ENCODE measurements at places on chromosomes 11 and 22.

DNA sequence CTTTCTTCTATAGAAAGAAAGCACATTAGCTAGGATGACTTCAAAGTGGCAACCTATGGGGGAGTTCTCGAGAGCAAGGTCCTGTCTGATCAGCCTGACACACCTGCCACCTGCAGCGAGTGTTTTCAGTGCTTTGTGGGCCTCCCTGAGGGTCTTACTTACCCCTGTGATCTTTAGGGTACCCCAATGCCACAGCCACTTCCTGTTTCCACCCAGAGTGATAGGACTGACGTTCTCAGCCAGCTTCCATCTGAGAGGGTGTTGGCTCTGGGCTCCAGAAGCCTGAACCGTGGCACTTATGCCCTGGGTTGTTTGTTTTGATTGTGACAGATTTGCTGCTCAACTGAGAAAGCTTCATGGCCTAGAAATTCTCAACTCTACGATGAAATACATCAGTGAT lies 21.7 kb upstream of the ANKK1 start:
- no peak for DNase-seq

DNA sequence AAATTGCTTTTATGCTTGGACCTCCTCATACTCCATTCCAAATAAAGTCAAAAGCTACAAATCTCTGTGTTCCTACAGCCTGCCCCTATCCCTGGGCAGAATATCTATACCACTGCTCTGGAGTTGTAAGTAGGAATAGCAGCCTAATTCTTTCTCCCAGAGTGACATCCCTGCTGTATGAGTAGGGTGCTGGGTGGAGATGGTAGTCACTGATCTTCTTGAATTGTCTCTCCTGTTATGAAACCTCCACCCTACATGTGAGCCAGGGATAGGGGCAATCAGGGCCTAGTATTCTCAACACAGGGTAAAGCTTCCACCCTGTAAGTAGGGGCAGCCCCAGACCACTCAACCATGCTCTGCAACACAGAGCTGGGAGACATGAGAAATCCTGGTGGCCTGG lies 19.8 kb downstream of the GALNT18 start:
- DNase-seq, result no peak

DNA sequence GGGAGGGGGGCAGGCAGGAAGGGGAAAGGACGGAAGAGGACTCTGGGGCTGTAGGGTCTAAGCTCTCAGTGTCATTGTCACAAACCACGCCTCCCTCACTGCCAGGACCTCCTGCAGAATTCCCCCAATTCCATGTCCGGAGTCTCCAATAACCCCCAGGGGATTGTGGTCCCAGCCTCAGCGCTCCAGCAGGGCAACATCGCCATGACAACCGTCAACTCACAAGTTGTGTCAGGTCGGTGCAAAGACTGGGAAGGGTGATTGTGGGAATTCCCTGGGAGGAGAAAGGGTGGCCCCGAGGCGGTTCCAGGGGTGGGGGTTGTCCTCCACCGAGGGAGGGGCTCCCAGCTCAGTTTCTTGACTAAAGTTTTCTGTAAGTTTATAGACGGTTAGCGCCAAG lies 86.0 kb downstream of the FEZ1 start:
- DNase-seq, result no peak

GRCh38 chr11:13921545-13921944 lies 41.0 kb upstream of the SPON1 start:
- DNase-seq, result no peak

GRCh38 chr22:33401291-33401690 lies 343.1 kb upstream of the SYN3 start:
- no peak for DNase-seq

DNA sequence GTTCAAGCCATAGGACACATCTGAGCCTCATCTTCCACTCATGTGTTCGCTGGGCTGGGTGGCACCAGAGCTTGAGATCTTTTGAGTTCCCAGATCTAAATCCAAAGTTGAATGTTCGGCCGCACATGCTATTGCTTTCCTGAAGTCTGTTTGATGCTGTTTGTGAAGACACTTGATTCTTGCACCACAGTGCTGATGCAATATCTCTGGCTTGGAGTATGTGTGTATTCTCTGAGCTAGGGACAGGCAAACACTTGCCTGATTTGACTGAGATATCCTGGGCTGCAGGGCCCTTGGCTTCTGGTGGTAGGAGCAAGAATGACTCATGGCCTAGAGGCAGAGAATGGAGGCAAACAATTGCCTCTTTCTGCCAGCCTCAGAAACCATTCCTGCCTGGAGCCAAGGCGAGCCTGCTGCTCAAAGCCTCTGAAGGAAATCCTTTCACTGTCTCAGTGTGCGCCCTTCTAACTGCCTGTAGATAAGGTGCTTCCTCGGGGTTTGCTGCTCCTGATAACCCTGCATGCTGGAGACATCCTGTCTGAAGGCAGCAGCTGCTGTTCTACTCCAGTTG lies 73.0 kb downstream of the CYB5R2 start:
- DNase-seq, result no peak

GRCh38 chr11:123330948-123331347 lies 99.1 kb upstream of the GRAMD1B start:
- no peak for DNase-seq

DNA sequence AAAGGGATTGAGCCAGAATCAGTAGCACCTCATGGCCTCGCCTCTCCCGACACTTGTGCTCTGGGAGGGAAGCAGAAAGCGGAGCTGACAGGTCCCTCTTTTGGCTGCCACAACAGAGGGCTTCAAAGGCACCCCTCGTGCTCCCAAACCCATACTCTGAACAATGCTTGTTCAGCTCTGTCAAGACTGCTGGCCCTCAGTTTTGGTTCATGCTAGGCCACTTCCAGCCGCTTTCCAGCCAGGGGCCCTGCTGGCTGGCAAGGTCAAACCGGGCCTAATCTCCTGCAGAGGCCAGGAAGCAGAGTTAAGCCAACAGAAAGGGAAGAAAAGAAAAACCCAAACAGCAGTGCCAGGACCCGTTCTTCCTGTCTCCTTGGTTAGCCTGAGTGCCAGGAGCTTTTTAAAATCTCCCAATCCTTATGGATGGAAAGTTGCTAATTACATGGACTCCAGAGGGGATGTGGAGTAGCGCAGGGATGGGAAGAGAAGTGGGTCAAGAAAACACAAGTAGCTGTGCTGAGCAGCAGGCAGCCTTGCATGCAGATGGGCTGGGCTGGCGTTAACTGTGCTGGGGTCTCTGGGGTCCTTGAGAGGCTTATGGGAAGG lies 150.6 kb downstream of the GRIK4 start:
- no peak for DNase-seq

GRCh38 chr11:22344081-22344480 lies 5.9 kb downstream of the SLC17A6 start:
- no peak for DNase-seq

DNA sequence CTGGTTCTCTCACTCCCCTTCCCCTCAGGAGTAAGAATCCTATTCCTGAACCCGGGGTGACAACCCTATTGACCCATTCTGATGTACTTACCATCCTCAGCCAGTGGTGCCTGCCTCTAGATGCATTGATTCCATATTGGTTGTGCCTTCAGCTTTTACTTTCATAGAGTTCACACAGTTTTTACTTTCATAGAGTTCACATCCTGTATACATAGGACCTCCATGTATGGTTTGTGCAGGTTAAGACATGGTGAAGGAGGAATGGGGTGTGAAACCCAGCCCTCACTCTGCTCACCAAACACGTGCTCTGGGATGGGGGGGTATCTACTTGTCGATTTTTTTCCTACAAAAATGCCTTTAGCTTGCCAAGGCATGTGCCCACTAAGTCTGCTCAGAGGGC lies 105.6 kb upstream of the TBCEL start:
- no peak for DNase-seq

DNA sequence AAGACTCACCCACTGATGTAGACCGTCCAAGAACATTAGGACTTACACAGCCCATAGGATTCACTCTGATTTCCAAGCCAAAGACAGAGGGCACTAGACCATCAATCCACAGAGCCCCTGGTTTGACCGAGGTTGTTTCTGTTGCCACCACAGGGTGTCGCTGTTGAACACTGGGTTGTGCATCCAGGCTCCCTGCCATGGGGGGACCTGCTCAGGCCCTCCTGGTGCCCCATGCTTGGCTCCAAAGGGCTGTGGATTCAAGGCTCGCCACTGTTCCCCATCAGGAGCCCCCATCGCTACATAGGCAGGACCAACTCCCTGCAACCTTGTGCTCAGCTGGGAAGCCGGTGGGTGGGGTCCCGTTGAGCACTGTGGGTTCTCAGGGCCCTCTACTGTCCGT lies 128.0 kb upstream of the ANO1 start:
- peak; percentile 82 for DNase-seq

DNA sequence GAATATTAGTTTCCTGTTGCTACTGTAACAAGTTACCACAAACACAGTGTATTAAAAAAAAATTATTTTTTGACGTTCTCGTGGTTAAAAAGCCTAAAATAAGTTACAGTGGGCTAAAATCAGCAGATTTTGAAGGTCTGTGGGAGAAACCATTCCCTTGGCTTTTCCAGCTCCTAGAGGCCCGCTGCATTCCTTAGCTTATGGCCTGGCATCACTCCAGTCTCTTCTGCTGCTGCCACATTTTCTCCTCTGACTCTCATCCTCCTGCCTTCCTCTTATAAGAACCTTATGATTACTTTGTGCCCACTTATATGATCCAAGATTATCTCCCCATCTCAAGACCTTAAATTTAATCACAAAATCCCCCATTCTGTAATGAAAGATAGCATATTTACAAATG lies 392.7 kb downstream of the GUCY1A2 start:
- no peak for DNase-seq

DNA sequence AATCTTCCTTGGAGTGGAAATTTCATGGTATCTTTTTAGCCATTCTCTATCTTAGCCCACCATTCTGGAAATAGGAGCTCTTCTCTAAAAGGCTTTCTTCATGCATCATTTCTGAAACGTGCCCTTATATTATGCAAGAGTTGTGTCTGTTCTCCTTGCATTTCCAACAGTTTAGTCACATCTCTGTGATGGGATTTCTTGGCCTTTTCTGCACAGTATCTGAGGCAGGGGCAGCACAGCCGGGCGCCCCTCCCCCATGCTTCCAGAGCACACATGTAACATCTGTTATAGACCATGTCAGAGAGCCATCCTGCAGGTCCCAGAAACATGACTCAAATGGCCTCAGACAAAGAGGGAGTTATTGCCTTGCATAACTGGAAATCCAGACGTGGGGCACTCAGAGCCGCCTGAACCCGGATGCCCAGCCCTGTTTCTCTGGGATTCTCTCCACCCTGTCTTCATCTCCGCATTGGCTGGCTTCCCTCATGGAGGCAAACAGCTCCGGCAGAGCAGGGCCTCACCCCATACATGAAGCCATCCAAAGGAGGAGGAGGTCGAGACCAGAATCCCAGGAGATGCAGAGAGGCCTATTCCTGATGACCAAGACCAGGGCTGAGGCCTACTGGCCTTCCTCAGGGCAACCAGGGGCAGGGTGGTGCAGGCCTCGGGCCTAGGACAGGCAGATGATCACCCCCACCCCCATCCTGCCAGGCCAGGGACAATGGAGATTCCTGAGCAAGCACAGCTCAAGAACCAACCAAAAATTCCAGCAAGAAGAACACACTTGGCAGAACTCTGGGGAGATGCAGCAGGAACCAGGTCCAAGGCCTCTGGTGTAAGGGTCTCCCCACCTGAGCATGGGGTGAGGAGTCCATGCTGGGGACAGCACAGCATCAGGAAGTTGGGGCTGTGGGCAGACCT lies 61.3 kb downstream of the IGLL5 start:
- no peak for DNase-seq

DNA sequence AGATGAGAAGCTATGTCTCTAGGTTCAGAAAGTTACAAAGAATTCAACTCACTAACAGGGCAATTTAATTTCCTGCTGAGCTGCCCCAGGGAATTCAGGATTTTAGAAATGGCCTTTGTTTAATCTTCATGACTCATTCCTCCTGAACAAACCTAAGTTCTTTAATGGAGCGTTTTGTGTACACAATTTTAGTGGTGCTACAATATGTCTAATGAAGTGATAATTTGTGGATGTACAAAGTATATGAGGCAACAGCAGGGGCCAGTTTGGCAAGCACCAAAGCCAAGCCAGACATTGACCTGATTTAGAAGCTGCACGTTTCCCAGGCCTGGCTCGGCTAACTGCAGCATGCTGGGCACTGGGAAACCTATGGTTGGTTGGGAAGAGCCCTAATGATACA lies 34.4 kb upstream of the HEPHL1 start:
- DNase-seq, result peak; percentile 18

GRCh38 chr11:2651054-2651617 lies 48.7 kb downstream of the KCNQ1OT1 start:
- no peak for DNase-seq

GRCh38 chr11:95195831-95196230 lies 35.2 kb downstream of the SESN3 start:
- no peak for DNase-seq

DNA sequence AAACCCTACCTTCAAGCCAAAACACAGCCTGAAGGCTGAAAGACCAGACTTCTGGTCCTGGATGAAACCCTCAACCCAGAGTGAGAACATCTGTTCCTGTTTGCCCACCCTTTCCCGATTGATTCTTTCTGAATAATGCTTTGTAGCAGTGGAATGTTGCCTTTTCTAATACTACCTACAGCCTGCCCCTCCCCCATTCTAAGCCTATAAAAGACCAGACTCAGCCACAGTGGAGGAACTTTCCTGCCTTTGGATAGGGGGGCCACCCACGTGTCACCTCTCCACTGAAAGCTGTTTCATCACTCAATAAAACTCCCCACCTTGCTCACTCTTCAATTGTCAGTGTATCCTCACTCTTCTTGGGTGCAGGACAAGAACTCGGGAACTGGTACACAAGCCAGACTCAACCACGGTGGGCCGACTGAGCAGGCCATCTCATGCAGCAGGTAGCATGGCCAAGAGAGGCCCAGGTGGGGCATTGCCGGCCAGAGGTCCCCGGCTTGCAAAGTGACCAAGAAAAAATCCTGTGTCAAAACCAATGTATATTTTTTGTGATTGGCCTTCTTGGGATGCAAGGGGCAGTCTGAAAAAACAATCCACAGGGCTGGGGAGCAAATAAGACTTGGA lies 6.6 kb upstream of the APOL6 start:
- DNase-seq, result no peak

GRCh38 chr11:108117746-108118371 lies 3.5 kb upstream of the ACAT1 start:
- peak; percentile 47 for DNase-seq

- DNase-seq, result no peak
Measured at GRCh38 chr11:59918480-59918879, 19.8 kb upstream of the OOSP1 start.

- DNase-seq, result no peak
Measured at GRCh38 chr11:10930224-10930971, 72.5 kb upstream of the ZBED5 start.

DNA sequence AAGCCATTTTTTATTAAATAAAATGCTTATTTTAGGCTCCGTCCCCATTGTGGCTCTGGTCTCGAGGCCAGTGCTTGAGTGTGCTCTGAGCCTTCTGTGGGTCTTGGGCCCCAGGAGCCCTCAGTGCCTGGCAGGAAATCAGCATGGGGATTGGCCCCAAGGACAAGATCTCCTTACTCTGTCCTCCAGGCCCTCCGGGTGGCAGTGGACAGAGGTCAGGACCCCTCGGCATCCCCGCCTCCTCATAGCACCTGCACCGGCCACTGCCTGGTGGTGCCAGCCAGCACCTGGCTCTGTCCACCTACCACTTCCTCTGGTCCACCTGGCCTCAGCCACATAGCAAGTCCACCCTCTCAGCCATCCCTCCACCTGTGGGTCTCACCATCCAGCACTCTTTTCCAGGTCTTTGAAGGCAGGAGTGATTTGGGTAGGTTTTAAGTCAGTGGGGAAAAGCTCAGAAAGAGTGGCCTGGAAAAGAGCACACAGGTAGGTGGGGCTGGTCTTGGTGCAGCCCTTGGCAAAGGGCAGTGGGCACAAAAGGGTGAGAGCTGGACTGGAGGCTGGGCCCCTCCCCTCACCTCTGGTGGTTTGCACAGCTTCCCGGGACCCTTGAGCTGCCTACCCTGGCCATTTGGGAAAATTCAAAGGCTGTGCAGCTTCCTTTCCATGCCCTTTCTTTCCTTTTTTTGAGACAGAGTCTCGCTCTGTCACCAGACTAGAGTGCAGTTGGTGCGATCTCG lies 3.5 kb downstream of the CLDN5 start:
- DNase-seq, result no peak
